ENCODE measurements at places on chromosomes 5 and 9.

GRCh38 chr5:74187757-74188156 lies 452.8 kb downstream of the ENC1 start:
- DNase-seq: no peak

DNA sequence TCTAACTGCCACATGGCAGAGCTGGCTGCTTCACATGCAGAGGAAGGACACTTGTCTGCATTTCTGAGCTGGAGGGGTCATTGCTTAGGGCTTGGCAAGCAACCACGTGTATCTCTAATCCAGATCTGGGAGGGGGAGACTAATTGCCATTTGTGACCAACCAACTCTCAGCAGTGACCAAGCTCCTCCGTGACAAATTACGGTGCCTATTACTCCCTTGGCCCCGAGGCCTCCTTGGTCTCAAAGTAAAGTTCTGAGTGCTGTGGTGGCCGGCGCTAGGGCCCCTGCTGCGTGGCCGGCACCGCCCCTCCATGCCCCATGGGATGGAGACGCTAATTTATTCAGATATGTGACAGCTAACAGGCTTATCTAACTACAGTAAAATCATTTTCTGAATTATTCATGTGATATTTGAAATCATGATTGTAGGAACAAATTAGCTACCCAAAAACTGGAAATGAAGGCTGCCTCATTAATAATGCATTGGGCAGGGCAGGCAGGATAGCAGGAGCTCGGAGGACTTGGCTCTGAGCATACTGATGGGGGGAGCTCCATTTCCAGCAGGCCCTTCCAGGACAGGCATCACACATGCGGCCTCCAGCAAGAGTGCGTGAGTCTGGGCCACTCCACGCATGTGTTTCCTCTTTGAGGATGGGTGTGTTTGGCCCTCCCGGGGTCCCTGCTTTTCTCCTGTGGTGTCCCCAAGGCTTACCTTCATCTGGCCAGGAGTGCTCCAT lies 67.7 kb downstream of the C5orf15 start:
- DNase-seq: no peak

DNA sequence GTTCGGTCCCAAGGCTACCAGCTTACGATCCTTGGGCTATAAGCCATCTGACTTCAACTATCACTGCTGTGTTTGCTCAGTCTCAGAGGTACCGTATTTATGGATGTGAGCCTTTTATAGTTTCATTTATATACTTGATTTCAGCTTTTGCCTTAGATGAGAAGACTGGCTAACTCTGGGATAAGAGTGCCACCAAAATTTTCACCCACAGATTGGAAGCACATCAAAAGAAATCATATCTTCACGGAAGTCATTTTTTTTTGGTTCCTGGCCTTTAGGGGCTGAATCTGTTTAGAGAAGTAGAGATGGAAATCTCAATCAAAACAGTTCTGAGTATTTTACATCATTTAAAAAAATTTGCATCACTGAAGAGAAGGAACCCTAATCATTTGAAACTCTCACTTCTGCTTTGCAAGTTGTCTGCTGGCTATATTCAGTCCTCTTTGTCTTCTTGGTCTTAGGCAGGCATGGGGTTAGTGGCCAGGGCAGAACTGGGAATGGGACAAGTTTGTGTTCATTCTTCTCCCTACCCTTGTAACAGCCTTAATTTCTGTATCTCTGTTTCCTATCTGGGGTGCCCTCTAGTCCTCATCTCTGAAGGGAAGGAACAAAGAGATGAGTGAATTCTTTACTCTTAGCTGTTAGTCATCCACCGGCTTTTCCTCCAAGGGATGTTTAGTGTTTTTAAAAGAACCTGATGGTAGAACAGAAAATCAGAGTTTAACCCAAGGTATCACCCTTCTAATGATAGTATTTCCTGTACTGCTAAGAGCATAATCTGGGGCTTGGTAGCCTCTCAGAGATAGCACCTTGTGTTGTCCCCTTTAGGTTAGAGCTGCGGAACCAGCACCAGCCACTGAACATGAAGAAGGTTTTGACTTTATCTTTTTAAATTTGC lies 14.1 kb upstream of the TNFAIP8 start:
- DNase-seq: no peak

DNA sequence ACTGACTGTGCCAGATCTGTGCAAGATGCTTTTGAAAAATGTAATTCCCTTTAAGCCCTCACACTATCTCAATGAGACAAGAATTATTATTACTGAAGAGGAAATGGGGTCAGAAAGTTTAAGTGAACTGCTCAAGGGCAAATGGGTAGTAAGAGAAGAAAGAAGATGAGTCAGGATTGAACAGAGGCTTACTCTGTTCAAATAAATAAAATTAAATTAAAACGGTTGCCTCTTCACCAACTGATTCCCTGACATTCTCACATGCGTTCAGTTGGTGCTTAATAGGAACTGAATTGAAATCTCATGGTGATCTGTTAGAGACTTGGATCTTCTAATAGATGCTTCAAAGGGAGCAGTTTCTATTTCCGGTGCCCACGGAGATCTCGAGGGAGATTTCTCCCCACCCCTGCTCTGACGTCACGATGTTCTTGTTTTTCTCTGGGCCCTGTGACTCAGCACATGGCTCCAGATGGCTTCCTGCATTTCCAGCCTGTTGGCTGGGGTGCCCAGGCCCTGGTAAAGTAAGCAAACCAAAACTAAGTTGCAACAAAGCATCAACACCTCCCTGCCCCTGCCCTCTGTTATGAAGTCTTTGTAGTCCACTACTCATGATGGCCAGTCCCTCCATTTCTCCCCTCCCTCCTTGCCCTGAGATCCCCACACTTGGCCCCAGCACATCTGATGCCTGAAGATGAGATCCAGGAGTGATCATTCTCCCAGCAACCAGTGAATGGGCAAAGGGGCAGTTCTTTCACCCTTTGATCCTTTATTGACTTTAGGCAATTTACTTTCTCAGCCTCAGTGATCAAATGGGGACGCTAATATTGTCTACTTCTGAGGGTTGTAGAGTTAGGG lies 106.1 kb upstream of the CPEB4 start:
- peak; percentile 17 for DNase-seq

DNA sequence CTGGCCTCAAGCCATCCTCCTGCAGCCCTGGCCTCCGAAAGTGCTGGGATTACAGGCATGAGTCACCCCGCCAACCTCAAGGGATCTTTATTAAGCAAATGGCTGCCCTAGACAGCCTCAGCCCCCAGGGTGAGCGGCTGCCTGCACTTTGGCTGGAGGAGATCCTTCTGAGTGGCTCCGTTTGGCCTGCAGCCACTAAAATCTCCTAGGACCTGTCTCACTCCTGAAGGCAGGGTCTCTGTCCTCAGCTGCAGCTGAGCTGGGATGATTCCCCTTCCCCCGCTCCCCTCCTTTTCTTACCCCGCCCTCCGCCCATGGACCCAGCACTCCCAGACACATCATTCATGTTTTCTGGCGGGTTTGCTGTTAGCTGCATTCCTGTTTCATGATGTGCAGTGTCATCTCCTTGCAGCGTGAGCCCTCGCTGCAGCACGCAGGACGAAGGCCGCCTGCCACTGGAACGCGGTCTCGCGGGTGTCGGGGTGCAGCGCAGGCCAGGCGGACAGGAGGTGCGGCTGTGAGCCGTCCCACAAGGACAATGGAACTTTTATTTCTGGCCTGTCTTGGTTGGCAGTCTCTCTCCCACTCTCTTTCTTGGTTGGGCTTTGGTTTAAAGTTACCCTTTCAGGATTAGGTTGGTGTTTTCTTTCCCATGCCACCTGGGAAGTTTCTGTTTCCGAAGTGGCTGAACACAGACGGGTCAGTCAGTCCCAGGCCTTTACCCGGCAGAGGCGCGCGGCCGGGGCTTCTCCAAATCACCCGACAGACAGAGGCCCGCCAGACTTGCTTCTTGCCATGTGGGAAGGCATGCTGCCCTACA lies 137.1 kb downstream of the FOXD1 start:
- DNase-seq: peak; percentile 16

DNA sequence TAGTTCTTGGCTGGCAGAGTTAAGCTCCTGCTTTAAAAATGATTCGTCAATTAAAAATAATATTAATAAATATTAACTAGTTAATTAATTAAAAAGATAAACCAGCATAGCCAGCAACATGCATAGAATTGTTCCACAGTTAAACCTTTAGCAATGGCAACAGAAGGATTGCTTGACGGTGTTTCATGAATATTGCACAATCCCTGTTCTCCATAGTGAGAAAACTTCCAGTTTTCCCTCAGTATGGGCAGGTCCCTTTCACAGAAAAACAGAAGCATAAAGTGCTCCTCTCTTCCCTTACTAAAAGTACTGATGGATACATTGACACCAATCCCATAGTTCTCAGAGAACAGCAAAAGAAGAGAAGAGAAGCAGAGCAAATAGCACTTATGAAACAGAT lies 71.4 kb upstream of the CAST start:
- DNase-seq: no peak

- no peak for DNase-seq
Measured at GRCh38 chr9:87147839-87148238, 200.5 kb upstream of the GAS1 start.

GRCh38 chr9:126809068-126809467 lies 4.2 kb downstream of the ZBTB43 start:
- no peak for DNase-seq

Data from forelimb muscle (tissue), 1 donor.